ENCODE measurements at places on chromosomes 3 and 15. TPM values are rescaled to one million over a fixed set of nuclear protein-coding genes. Genes with fewer than 3 reads are reported as not detected.
A peak's percentile ranks its signal among the peaks of the same experiment; 100 is the strongest.

GRCh38 chr3:8532251-8532871 lies 30.7 kb downstream of the LMCD1 start:
- DNase-seq, result no peak

DNA sequence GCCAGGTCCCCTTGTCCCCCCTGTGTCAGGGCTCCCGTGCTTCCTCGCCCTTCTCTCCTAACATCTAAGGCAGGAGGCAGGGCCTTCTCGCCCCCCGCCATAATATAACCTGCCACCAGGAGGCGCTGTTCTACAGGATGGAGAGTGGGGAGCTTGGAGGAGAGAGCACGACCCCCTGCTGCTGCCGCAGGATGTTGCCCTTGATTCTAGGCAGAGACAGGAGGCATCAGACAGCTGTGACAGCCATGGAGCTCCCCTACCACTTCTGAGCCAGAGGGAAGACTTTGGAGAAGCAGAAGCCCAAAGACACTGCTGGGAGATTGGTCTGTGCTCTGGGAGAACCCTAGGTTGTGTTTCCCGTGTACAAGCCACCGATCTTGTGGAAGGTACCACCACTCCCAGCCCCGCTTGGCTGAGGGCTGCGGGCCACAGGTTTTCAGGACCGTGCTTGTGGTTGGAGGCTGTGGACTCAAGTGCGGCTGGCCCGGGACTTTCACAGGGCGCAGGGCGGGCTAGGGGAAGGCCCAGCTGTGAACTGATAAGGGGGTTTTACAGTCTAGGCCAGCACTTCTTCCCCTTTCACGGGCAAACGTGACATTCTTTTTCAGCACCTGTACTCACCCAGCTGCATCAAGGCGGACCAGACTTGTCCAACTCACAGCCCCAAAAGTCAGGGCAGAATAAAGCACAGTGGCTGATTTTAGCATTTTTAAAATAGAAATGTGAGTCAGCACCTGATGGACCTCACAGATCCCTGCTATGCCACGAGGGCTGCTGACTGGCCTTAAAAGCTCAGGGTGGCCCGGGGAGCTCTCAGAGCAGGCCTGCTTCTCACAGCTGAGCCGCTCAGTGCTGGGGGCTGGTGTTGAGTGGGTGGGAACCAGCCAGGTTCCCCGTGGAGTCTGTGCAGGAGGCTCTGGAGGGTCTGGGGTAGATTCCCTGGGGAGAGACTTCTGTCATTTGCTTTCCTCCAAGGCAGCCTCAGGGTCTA lies 2.6 kb upstream of the TIGIT start:
- peak; percentile 25 for DNase-seq

DNA sequence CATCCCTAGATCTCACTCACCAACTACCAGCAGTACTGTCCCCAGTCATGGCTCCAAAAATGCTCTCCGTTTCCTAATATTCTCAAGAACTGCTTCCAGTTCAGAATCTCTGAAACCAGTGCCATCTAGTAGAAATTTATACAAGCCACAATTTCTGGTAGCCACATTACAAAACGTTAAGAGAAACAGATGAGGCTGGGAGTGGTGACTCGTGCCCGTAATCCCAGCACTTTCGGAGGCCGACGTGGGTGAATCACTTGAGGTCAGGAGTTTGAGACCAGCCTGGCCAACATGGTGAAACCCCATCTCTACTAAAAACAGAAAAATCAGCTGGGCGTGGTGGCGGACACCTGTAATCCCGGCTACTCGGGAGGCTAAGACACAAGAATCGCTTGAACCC lies 78.4 kb upstream of the RAD18 start:
- DNase-seq, result no peak

- peak; percentile 64 for DNase-seq
Measured at GRCh38 chr3:107988460-107989175, 102.2 kb downstream of the CD47 start.

DNA sequence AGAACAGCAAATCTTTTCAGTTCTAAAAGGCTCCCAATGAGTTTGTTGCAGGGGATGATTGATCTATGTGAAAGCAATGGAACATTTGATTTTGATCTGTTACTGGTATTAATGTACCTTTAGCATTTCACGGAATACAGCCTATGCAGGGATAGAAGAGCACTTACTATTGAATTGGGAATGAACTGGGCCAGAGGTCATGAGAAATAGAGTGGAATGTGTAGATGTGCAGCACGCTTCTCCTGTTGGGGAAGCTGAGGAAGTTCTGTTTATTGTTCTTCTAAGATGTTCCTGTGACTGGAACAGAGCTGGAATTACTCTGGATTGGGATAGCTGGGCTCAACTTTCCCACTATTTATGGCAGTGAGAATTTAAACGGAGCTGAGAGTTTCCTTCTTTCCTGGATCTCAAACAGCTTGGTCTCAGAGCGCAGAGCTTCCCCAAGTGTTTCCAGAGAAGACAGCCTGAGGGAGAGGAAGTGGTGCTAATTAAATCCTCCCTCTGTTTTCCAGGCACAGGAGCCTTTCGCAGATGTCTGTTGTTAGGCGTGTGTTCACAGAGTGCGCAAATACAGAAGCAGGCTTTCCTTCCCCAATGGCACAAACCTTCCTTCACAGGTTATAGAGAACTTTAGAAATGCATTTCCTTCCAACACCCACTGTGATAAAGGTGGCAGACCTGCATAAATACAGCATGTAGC lies 32.5 kb downstream of the TPRG1 start:
- DNase-seq, result no peak

DNA sequence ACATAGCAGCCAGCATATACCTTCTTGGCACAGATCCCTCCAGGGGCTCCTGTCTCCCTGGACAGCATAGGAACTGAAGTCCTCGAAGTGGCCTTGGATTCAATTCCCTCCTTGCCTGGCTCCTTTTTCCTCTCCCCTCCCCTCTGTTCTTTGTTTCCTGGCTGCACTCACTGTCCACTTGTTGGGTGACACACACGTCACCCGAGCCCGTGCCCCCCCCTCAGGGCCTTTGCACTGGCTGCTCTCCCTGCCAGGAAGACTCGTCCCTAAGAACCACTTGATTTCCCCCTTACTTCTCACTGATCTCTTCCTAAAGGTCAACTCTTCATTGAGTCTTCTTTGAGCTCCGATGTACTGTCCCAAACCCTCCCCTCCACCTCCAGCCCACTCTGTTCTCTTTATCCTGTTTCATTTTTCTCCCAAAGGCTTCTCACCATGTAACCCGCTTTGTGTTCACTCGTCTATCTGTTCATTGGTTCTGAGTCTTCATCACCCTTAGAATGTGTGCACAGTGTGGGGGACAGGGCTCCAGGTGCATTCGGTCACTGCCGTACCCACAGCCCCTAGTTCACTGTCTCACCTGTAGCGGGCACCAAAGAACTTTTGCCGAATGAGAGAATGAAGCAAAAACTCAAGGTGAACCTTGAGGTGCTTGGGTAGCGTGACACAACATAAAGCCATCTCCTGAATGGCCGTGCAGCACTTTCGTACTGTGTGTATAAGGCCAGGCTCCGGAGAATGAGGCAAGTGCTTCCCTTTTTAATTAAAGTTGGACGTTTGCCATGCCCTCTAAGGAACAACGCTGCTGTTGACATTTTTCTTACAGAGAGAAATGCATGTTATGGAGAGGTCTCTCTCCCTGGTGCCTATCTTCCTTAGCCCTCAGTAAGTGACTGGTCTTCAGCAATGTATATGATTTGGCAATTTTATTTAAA lies 74.0 kb downstream of the CHRNA7 start:
- DNase-seq, result no peak

DNA sequence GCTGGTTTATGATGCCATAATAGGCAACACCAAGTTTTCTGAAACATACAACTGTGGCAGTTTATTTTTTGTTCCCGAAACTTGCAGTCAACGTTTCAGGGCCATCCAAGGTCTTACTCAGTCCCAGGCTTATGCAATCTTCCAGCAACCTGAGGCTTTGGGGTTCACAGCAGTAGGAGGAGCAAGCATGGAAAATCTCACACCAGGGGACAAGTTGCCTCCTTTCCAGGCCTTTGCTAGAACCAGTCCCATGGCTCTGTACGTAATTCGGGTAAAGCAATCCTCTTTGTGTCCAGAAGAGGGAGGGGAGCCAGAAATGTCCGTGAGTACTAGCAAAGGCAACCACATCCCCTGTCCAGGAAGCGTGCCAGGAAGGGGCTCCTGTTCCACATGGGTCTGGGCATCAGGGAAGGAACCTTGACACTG lies 4.7 kb upstream of the FAM240A start:
- peak; percentile 9 for DNase-seq

DNA sequence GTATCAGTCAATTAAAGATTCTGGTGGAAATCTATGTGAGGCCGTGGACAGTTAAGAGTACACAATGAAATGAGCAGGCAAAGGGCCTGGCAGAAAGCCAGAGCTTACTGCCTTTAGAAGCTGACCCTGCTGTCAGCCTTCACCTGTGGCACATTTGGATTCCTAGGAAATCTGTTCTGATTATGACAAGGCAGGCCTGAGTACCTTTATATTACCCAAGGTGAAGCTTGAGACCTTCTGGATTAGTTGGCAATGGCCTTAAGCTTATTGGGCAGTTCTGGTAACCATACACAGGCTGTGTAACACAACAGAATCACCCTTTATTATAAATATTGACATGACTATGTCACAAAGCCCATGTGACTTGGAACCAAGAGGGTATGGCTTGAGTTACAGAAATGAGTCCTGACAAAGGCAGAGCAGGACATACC lies 43.2 kb downstream of the NBEAL2 start:
- peak; percentile 26 for DNase-seq

DNA sequence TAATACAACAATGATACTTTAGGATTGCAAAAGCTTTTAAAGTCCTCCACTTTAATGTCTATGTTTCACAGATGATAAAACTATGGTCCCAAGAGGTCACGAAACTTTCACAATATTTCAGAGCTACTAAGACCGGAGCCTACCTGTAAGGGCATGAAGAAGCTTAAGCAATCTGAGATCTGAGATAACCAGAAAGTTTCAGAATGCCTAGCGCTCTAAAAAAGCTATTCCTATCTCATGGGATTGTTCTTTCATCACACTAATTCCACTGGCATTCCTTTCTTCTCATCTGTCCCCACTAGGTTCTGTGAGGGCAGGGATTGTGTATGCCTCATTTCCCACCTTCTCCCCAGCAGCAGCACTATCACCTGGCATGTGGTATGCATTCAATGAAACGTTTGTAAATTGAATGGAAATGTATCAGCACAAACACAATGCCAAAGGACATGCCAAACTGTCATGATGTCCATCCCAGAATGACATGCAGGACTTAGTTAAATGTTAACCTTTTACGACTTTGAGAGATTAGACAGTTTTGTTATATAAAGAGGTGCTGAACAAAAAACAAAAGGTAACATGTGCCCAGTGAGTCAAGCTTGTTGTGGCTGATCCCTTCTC lies 104.7 kb upstream of the NR2F2 start:
- DNase-seq, result no peak

DNA sequence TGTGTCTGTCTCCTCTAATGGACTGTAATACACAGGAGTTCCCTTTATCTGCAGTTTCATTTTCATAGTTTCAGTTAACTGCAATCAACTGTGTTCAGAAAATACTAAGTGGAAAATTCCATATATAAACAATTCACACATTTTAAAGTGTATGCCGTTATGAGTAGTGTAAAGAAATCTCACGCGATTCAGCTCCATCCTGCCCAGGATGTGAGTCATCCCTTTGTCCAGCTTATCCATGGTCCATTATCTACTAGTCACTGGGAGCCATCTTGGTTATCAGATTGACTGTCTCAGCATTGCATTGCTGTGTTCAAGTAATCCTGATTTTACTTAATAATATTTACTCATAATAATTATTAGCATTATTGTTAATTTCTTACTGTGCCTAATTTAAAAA lies 14.5 kb downstream of the ZPLD1 start:
- DNase-seq, result peak; percentile 5

DNA sequence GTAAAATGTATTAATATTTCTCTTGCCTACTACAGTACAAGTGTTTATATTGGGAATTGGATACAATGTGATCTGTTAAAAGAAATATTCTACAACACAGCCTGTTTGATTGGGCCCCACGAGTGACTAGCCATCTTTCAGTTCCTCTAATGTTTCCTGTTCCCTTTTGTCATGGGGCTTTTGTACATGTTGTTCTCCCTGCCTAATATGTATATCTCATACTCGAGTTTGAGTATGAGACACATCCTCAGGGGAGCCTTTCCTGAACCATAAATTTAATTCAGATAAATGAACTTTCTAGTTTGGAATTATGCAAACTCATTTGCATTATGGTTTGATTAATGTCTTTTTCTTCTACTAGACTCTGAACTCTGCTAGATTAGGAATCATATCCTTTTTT lies 65.5 kb downstream of the MEF2A start:
- no peak for DNase-seq

DNA sequence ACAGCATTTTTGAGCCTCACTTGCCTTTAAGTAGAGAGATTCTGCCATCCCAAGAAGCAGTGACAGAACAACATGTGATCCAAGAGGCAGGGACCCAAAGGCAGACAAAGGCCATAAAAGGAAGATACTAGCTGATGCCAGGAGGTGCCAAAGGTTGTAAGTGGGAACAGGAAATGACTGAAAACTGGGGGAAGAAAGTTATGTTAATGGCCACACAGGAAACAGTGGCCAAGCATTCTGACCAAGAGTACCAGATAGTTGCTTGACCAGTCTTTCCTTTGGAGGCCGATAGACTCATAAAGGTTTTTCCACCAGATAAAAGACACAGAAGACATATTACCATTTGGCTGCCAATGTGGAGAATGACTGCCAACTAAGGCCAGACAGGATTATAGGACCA lies 274.5 kb upstream of the PEX5L start:
- no peak for DNase-seq

DNA sequence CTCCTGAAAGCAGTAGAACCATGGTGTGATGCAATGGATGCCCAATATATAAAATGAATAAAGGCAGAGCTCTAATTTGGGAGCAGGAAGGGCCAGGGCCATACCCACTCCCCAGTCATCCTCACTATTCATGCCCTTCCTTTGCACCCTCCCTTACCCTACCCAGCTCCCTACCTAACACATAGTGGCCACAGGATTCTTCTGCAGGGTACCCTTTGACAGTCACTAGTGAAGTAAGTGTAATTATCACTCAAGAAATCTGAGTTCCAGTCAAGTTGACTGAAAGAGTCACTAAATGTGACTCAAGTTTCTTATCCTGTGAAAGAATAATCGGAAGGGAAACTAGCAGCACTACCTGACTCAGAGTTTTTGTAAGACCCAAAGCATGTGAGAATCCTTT lies 69.2 kb downstream of the RASA2 start:
- peak; percentile 69 for DNase-seq

LMCD1 gene
- 28.8 TPM for total RNA-seq

- peak; percentile 78 for DNase-seq
Measured at GRCh38 chr3:127747751-127748521, 74.4 kb downstream of the MGLL start.

Measured in dermis microvascular lymphatic vessel endothelial cell (primary cell).